ENCODE measurements at places on chromosomes 5 and 9.

GRCh38 chr5:5025774-5026408 is 114.2 kb upstream of the ADAMTS16 start:
- DNase-seq: no peak

- DNase-seq: no peak
Measured at GRCh38 chr9:7910426-7911020, 110.9 kb upstream of the DMAC1 start.

DNA sequence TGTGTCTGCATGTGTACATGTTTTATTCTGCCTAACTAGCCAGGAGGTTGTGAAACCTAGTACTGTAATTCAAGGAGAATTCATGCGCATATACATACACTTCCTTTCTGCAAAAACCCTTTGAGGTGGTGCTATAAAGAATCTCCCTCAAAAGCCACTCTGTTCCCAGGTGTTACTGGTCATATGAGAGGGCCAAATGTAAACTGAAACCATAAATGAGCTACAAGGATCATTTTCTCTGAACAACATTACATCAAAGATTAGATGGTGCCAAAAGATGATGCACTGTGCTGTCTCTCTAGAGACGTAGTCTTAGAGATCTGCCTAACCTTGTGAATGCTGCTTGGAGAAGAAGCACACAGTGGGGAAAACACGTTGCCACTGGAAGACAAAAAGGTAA is 15.7 kb downstream of the NREP start:
- DNase-seq: no peak

- no peak for DNase-seq
Measured at GRCh38 chr9:121187636-121188305, 13.9 kb downstream of the RAB14 start.

DNA sequence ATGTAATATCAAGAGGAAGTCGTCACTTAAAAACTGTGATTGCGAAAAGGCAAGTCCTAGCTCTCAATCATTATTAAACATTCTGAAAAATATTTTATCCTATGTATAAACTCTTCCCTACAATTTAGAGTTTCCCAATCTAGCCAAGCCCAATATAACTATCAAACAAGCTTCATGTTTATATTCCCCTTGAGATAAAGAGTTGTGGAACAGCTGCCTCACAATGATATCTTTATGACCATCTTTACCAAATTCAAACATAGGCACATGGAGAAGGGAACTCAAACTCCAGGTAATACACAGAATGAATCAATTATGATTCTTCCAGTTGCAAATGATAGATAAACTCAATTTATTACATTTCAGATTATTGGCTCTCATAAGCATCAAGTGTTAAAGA is 1468.7 kb downstream of the EFNA5 start:
- no peak for DNase-seq

- DNase-seq: peak; percentile 59
Measured at GRCh38 chr9:129863059-129863690, 27.9 kb downstream of the USP20 start.
